ENCODE measurements at places on chromosomes 7 and 10.

- no peak for DNase-seq
These were observed 14.7 kb upstream of the CSGALNACT2 start for GRCh38 chr10:43123361-43124093.

DNA sequence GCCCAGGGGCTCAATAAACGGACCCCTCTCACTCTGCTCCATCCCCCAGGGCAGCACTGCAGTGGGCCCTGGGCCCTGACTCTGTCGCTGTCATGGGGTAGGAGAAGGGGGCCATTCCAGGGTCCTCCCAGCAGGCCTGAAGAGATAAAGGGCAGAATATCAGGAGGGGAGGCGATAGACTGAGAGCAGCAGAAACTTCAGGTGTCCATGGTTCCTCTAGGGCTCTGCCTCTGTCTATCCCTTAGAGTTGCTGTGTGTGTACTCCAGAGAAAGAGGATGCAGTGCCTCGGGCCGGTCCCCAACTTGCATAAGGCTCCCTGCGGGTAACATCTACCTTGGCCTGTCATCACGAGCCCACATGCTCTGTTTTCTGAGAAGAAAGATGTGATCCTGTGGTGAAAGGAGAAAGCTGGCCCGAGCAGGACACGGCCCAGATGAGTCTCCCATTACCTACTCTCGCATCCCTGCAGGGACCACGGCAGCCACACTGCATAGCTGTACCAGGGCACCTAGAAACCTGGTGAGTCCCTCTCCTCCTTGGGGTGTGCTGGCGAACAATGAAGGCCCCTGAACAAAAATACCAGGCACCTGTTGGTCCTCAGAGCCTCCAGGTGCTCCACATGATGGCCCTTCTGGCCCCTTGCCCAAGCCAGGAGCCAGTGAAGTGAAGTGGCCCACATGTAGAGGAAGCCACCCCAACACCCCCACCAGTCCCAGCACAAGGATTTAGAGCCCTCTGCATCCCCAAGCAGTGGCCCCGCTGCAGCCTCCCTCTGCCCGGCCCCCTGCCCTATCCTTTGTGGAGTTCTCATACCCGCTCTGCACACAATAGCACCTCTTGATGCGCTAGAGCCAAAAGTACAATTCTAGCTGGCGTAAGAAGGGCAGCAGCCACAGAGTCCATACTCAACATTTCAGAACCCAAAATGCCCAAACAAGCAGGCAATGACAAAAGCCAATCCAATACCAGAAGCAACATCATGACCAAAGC is 106.8 kb downstream of the ARHGAP22 start:
- no peak for DNase-seq

DNA sequence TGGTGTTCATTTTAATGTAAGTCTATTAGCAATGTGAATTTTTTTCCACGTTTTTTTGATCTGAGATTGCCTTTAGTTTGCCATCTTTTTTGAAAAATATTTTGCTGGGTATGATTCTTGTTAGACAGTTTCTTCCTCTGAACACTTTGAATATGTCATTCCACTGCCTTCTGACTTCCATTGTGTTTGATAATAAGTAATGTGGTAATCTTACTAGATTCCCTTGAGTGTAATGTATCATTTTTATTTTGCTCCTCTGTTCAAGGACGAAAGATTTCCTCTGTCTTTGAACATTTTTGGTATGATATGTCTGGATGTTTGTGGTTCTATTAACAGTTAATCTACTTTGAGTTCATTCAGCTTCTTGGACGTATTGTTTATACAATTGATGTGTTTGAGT is 371.4 kb downstream of the SUGCT start:
- DNase-seq, result no peak

DNA sequence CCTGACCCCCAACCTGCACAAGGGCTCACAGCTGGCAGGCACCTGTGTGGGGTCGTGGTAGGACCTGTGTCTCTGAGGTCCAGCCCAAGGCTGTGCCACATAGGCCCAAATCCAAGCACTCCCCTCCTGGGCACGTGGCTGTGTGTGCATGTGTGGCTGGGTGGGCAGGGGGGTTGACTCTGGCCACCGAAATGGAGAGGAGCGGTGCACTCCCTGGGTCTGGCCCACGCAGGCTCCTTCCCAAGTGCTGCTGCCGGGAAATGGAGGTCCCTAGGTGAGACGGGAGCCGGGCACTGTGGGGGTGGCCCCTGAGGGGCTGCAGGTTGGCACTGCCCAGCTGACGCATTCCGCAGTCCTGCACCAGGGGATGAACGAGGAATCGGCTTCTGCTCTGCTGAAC is 528.1 kb downstream of the DNAJB6 start:
- DNase-seq, result no peak

GRCh38 chr10:70880077-70880534 is 8.3 kb downstream of the PCBD1 start:
- peak; percentile 61 for DNase-seq

DNA sequence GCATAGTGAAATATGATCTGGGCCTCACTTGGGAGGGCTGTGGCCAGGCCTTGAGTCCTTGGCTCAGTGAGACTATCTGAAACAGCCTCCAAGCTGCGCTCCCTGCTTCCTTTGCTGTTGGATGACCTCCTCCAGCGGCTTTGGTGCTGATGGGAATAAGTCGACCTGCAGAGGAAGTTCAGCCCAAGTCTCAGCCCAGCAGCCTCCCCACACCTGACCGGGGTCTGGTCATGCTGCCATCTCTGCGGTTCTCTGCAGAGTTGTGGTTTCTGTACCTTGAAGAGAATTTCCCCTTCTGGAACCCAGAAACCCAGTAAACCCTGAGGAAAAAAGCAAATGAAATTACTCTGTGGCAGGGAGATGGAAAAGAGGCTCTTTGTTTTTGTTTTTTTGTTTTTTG is 4.6 kb upstream of the RBAK start:
- no peak for DNase-seq

GRCh38 chr7:137974766-137975165 is 27.1 kb downstream of the CREB3L2 start:
- no peak for DNase-seq

GRCh38 chr10:31384589-31384949 is 65.6 kb downstream of the ZEB1 start:
- DNase-seq, result no peak

GRCh38 chr10:43203448-43204041 is 63.3 kb downstream of the RASGEF1A start:
- no peak for DNase-seq

GRCh38 chr10:71608819-71609768 is 110.5 kb downstream of the C10orf105 start:
- peak; percentile 52 for DNase-seq

DNA sequence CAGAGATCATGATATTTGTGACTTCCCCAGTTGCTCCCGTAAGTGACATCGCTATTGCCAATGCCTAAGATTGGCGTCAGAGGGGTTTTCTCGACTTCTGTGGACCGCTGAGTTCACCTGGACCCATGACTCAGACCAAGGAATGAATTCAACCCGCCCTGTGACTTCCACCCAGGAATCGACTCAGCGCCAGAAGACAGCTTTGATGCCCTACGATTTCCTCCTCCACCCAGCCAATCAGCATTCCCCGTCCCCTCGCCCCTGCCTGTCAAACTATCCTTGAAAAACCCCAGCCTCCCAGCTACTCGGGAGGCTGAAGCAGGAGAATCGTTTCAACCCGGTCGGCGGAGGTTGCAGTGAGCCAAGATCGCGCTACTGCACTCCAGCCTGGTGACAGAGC is 58.3 kb downstream of the MICALL2 start:
- DNase-seq, result no peak

DNA sequence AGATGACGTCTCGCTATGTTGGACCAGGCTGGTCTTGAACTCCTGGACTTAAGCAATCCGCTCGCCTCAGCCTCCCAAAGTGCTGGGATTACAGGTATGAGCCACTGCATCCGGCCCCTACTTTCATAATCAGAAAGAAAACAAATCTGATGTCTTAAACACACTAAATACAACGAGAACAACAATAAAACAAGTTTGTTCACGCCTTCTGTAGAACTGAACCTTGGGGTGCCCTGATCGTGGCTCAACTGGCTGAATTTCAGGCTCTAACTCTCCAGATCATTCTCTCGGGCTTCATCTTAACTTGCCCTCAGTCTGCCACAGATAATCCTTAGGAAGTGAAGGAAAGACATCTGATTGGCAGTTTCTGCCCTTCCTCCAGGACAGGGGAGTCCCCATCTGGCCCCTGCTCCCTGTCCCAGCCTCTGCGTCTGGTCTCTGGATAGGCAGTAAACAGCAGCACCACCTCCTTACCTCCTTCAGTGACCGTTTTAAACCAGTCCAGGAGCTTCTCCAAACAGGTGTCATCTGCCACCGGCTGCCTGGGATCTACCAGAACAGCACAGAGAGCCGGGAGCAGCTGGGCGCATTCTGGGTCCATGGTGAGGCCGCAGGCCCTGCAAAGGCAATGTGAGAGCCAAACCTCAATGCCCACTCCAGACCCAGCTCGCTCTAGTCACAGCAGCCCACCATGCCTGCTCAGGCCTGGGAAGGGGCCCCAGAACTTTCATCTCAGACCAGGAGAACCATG is 1.3 kb downstream of the BRAT1 start:
- no peak for DNase-seq

DNA sequence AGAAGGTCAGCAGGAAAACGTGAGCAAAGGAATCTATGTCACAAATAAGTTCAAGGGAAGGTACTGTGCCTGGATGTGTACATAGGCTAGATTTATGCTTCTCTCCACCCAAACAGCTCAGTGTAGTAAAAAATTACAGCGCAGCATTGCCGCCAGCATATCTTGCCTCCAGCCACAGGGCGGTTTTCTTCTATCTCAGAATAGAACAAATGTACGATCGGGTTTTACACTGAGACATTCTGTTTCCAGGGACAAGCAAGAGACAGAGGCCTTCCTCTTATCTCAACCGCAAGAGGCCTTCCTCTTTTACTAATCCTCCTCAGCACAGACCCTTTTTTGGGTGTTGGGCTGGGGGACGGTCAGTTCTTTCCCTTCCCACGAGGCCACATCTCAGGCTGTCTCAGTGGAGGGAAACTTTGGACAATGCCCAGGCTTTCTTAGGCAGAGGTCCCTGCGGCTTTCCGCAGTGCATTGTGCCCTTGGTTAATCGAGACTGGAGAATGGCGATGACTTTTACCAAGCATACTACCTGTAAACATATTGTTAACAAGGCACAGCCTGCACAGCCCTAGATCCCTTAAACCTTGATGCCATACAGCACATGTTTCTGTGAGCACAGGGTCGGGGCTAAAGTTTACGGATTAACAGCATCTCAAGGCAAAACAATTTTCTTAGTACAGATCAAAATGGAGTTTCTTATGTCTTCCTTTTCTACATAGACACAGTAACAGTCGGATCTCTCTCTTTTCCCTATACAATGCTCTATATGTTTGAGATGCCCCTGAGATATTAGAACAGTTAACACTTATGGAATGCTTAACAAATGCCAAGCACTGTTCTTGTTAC is 11.6 kb upstream of the ABHD11 start:
- DNase-seq, result no peak

DNA sequence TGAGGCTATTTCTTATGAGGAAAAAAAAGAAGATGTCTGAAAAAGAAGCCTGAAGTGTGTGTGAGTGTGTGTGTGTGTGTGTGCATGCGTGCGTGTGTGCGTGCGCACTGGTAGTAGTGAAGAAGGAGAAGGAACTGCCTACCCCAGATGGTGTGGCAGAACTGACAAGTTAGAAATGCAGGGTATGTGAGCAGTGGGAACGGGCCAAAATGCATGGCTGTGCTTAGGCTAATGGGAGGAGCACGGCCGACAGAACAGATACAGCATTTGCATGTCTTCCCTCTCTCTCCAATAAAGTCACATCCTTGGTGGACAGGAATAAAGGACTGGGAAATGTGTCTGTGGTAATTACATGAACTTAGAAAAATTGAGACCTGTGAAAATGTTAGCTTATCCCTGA is 94.3 kb downstream of the IDE start:
- no peak for DNase-seq

DNA sequence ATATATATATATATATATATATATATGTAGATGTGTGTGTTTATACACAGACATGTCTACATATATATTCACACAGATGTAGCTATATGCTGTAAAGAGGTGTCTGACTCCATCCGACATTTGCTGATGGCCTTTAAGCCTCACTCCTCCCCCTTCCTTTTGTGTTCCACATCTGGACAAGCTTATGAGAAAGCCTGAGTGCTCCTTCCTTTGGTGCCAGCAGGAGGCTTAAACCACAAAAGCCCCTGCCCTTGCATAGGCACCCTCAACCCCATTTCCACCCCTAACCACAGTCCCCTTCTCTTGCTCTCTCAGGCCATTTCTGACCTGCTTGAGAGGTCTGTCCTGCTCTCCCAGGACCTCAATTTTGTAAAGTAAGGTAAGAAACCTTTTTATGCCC is 98.7 kb downstream of the SVOPL start:
- DNase-seq, result no peak

GRCh38 chr7:105210721-105211205 is 178.0 kb downstream of the SRPK2 start:
- no peak for DNase-seq

- no peak for DNase-seq
These were observed 679.4 kb upstream of the C7orf33 start for GRCh38 chr7:147911201-147911601.

- no peak for DNase-seq
These were observed 118.8 kb downstream of the KMT2E start for GRCh38 chr7:105132835-105133234.

DNA sequence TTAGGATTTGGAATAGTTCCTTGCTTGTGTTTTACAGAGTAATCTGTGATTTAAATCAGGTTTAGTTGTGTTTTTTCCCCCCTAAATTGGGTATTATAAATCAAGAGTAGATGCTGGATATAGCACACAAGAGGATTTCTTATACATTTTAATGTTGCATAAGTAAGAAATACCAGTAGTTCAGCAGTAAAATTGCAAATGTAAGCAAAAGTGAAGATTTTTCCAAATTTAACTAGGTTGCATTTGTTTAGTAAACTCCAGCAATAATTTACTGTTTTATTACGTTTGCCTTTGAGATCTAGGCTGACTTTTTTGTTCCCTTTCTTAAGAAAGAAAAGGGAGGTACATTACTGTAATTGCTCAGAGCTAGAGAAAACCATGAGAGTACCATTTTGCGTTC is 207.3 kb downstream of the LRMDA start:
- no peak for DNase-seq

DNA sequence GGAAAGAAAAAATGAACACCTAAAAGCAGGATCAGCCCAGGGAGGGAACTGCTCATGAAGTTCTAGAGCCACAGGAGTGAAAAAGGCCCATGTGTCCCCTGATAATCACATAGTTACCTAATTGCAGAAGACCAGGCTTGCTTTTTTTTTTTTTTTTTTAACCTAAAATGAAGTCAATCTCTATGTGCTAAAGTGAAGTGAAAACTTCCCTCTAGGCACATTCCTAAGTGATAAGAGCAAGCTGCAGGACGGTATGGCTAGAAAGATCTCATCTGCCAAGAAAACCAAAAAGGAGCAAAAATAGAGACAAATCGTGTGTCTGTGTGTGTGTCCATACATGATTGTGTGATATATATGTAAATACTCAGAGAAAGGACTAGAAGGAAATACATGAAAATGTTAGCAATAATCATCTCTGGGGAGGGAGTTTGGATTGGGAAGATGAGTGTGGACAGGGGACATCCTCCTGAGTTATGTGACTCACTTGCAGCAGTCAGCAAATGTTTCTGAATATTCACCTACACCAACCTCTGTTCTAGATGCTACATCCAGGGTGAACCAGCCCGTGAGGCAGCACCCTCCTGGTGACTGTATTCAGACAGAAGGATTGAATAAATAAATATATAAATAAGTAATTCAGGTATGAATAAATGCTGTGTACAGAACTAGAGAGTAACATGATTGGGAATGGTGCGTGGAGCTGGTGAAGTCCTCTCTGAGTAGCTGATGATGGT is 76.4 kb downstream of the C10orf90 start:
- no peak for DNase-seq

Data from NCI-H1105 (cell line).